Stimulated activated CD8-positive, alpha-beta memory T cell treated with anti-CD3 and anti-CD28 coated beads, Interleukin-2, amount 100 ng/mL, for 1 hour (primary cell): ENCODE measurements at places on chromosomes 4 and X.

- no peak for DNase-seq
These were observed 188.1 kb upstream of the FAM241A start for GRCh38 chr4:111957116-111957515.

GRCh38 chrX:49129427-49129826 is 5.9 kb upstream of the GPKOW start:
- no peak for DNase-seq

- no peak for DNase-seq
These were observed 47.1 kb downstream of the FHDC1 start for GRCh38 chr4:152983221-152983620.

- no peak for DNase-seq
These were observed 37.2 kb upstream of the ARX start for GRCh38 chrX:25052798-25053534.

GRCh38 chr4:135249024-135249423 is 1047.4 kb upstream of the PABPC4L start:
- no peak for DNase-seq

DNA sequence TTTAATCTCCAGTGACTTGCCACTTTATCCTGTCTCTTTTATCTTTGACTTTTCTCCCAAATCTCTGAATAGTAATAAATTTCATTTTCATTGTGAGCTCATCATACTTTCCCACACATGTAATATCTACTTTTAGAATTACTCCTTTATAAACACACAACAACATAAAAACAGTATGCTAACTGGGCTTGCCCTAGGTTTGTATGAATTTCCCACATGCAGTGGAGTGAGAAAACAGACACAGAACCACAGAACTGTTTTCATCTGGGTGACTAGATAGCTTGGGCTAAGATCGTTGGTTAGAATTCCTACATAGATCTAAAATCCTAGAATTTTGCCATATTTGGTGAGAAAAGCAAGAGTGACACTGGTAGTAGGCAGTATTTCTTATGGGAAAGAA is 409.5 kb downstream of the SPRY1 start:
- DNase-seq: no peak

DNA sequence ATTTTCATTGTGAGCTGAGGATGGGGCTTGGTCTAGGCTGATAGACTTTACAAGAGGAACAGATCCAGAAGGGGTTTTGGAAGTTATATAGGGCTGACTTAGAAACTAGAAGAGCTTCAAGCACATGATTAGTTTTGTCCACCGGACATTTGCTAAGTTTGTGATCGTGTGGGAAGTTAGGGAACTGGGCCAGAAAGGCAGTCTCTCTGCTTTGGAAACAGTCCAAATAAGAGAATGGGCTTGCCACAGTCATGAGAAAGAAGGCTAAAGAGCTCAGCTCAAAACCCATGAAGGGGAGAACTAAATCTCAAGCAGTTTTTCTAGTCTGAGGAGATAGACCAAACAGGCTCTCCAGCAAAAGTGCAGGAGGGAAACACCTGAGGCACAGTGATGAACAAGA is 67.8 kb downstream of the ZNF674 start:
- DNase-seq: no peak

DNA sequence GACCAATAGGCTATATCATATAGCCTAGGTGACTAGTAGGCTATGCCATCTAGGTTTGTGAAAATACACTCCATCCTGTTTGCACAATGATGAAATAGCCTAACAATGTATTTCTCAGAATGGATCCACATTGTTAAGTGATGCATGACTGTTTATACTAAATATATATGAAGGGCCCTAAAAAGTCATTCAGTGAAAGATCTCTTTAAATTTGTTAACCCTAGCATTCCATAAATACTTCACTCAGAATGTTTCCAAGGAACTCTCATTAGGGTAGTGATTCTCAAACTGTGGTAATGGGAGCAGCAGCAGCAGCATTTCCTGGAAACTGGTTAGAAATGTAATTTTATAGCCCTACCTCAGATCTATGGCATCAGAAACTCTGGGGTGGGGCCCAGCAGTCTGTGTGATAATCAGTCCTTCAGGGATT is 74.9 kb downstream of the PRRG1 start:
- no peak for DNase-seq
